ENCODE measurements at places on chromosomes 13 and 19. TPM values are rescaled to one million over a fixed set of nuclear protein-coding genes. Genes with fewer than 3 reads are reported as not detected.

The ATP7B gene
- 4.9 TPM for total RNA-seq

The OR7D2 gene
- total RNA-seq, result 0.07 TPM

The CNOT3 gene
- total RNA-seq, result 23.2 TPM

DNA sequence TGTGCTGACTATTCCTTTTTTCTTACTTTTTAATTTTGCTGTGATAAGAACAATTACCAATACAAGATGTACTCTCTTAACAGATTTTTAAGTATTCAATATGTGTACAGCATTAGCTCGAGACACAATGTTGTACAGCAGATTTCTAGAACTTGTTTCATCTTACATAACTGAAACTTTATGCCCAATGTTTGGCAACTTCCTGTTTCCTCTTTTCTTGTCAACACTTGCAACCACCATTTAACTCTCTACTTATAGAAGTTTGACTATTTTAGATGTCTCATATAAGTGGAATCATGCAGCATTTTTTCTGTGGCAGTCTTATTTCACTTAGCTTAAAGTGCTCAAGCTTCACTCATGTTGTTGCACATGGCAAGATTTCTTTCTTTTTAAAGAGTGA is 1426.8 kb downstream of the SLITRK5 start:
- DNase-seq, result no peak

GRCh38 chr19:2490659-2491058 is 14.7 kb downstream of the GADD45B start:
- DNase-seq, result no peak

DNA sequence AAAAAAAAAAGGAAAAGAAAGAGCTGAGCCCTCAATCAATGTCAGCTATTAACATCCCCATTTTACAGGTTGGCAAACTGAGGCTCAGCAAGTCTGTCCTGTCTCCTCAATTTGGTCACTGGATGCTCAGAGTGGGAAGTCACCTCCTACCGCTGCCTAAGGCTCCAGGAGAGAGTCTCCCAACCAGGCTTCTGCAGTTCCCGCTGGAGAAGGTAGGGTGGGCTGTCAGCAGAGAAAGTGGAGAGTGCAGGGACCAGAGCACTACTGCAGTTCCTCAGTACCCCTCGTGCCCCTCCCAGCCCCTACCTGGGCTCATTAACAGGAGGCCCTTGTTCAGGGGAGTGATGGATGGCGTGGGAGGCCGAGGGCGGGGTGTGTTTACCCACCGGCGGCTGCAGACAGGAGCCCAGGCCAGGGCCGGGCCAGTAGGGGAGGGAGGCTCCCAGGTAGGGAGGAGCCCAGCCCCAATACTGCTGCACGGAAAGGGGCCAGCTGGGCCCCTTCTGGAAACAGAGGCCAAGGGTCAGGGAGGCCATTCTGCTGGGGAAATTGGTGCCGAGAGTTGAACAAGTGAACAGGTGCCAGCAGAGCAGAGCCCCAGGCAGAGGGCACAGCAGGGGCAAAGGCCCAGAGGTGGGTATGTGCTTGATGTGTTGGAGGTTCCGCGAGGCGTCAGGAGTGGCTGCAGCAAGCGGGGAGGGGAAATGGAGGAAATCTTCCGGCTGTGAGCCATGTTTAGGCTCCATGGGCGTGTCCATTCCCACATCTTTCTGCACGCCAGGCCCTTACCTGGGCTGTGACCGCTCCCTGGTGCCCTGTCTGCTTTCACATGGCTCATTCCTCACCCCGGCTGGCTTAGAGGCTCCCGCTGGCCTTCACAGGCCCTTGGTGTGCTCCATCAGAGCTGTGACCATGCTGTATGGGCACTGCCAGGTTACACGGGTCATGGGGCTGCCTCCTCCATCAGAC is 7.6 kb upstream of the COMP start:
- DNase-seq, result no peak

- DNase-seq, result no peak
Measured at GRCh38 chr19:10402441-10403038, 802 bp downstream of the CDC37 start.

GRCh38 chr13:74794147-74794546 is 659.9 kb upstream of the KLF12 start:
- DNase-seq, result no peak

DNA sequence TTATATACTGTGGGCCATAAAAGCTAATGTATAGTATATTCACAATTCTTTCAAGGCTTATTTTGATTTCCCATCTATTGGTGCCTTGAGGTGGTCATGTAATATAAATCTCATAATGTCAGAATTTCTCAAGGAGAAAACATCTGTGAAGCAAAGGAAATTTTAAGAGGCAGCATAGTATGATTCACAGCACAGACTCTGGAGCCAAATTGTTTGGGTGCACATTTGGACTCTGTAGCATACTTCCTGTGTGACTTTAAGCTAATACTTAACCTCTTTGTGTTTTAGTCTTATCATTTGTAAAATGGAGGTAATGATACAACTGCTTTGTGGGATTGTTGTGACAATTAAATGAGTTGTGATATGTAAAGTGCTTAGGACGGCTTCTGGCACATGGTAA is 67.6 kb downstream of the PIBF1 start:
- DNase-seq, result no peak

DNA sequence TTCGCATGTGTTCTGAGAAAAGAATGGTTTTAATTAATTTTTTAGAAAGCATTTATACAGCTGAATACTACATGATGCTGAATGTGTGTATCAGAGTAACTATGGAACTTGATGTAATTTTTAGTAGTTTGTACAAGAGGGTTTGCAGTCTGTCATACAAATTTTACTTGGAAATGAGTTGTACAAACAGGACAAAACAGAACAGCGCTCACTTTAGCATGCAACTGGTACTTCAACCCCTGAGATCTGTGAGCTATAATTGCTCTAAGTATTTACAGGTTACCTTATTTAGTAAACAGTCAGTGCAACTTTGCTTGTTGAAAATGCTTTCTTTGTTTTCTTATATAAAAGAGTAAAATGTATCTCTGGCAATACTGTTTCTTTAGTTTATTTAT is 706 bp downstream of the TNFRSF19 start:
- DNase-seq, result no peak

DNA sequence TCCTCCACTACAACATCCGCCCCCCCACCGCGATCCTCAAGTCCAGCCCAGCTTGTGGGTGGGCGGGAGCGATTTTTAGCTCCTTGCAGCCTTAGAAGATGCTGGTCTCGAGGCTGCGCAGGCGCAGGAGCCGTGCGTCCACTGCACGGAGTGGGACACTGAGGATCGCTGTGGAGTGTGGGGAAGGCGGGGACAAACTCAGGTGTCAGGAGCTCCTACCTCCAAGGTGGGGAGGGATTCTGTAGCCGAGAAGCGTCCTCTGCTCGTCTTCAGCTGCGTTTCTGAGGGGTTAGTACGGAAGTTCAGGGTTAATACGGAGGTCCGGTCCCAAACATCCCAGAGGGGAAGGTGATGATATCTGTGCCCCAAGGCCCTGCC is at the start of gene RTBDN:
Gene RTBDN (minus strand): TSS at position 14 of the 378 bp plus-strand sequence. CDS start 4,600 bp downstream, outside the sequence.
- DNase-seq, result no peak

- DNase-seq, result no peak
Measured at GRCh38 chr19:11176466-11177193, 20.7 kb downstream of the KANK2 start.

GRCh38 chr19:48624067-48624594 is 4.8 kb downstream of the SPHK2 start:
- peak; percentile 99 for DNase-seq

Data from left ventricle myocardium superior (tissue), 1 donor.